ENCODE measurements at places on chromosomes 3 and 15.

DNA sequence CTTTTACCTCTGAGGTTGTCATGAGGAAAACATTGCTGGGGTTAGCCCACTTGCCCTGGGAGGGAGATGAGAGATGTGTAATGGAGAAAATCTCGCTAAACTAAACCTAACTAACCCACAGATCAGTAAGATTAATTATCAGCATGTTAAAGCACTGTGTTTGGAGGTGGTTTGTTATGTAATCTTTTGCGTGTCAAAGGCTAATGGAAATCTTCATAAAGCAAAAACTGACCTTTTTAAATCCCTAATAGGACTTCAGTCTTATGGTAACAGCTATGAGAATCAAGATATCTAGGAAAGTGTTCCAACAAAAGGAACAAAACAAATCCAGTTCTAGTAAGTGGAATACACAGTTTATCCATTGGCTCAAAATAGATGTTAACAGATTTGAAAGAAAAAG lies 102.7 kb downstream of the PLOD2 start:
- DNase-seq = no peak

- DNase-seq = no peak
Measured at GRCh38 chr15:101135532-101136166, 116.2 kb downstream of the CHSY1 start.

GRCh38 chr3:13285007-13285567 lies 135.0 kb downstream of the NUP210 start:
- DNase-seq = no peak

DNA sequence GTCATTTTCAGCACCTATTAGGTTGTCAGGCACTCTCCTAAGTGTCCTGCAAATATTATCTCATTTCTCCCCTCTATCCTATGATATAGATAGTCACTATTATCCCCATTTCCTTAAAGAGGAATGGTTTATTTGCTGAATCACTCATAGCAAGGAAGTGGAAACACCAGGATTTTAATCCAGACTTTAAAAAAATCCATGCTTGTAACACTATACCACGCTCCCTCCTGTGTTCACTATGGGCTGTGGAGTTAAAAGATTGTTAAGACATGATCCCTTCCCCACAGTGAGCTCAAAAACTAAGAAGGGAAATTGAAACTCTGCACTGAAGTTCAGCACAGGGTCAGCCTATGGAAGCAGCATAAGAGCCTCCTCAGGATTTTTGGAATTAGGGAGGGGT lies 60.2 kb downstream of the TMEM39A start:
- DNase-seq = no peak

GRCh38 chr15:100189849-100190248 lies 151.9 kb downstream of the ADAMTS17 start:
- no peak for DNase-seq

- DNase-seq = no peak
Measured at GRCh38 chr3:119550192-119550910, 9.1 kb downstream of the CD80 start.

GRCh38 chr3:37024092-37024491 lies 30.8 kb downstream of the MLH1 start:
- DNase-seq = no peak

GRCh38 chr3:147616998-147617619 lies 207.9 kb downstream of the ZIC1 start:
- no peak for DNase-seq

DNA sequence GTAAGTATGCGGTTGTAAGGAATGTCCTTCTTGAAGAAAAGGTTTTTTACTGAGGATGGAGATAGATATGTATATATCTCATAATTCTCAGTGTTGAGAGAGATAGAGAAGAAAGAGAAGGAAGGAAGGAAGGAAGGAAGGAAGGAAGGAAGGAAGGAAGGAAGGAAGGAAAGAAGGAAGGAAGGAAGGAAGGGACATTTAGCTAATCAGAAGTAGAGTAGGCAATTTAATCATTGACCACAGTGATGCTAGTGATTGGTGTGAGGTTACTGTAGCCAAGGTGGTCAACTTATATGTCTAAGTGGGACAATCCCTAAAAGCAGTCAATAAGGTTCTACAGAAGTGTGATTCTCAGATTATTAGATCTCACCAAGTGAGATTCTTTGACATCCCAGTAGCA lies 751.8 kb upstream of the CBLB start:
- DNase-seq = no peak

- DNase-seq = no peak
Measured at GRCh38 chr3:148435534-148435933, 262.2 kb upstream of the AGTR1 start.

DNA sequence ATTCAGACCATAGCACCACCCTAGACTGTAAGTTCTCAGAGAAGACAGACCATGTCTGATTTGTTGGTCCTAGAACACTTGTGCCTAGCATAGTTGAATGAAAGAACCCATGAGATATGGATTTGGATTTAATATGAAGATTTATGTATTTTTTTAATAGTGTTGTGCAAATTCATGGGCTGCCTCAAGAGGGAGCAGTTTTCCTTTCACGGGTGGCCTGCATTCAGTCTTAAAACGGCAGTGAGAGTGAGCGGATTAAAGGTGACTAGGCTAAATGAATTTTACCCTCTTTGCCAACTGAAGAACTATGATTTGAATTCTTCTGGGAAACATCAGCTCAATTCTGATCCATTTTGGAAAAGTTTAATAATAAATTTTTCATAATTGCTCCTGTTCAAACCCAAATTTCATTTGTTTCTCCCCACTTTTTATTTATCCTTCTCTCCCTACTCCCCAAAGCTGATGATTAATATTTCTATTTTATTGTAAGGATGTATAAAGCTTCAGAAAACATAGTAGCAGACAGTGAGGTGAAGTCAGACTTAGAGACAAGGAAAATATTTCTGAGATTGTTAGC lies 67.3 kb downstream of the MORC1 start:
- no peak for DNase-seq

DNA sequence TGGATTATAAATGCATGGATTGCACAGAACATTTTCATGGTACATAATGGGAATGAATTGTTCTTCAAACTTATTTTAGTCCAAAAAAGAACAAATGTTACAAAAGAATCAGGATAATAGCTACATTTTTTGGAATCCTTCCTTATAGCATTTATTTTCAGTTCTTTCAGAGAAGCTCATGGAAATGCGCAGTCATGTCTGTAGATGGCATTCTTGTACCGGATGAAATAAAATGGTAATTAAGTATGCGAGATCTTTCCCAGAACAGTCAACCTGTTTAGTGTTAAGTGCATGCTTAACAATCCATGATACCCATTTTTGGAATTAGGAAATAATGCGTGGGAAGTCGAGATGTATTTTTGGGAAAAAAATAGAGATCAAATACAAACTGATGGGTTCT lies 38.2 kb upstream of the GOLGA8B start:
- DNase-seq = no peak

GRCh38 chr15:90583471-90584252 lies 53.9 kb downstream of the CRTC3 start:
- DNase-seq = no peak

DNA sequence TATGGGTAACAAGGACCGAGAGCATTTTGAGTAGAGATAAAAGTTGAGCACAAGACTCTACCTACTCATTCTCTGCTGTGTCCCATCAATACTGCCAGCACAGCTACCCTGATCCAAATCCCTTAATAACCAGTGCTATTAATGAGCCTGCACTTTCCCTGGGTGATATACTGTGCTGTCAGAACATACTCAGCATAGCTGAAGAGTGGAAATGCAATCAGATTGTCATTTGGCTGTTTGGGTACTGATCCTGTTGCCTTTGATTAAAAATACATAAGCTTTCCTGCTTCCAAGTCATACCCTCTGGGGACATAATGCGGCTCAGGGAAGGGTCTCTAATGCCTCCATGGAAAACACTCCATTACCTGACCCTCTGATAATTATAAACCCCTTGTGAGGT lies 917.5 kb downstream of the SQOR start:
- no peak for DNase-seq

DNA sequence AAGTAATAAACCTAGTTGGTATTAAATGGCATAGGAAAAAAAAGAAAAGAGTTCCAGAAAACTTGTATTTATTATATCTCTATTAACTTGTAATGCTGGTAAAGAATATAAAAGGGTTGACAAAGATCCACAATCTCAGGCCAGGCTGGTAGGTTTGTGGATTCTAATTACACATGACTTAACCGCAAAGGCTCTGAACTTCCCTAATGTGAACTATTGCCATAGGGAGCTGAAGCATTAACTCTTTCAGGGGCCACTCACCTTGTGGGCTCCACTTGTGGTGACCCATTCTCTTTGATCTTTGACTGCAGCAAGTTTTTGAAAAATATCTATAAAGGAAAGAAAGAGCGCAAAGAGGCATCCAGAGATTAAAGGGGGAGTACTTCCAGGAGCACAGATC lies 58.5 kb downstream of the NEK10 start:
- DNase-seq = no peak

DNA sequence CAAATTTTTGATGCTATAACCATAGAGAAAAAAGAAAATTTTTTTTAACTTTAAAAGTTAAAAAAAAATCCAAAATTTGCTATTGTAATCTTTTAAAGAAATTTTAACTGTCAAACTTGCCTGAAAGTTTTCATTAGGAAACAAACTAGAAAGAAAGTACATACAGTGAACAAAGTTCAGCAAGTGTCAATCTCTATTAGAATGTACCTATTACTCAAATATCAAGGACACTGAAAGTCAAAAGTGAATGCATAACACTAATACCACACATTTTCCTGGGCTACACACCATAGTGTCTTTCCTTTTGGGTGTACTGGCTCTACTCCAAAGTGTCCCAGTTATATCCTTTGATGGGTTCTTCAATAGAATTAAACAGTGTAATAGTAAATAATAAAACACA lies 56.8 kb downstream of the LRRFIP2 start:
- no peak for DNase-seq

DNA sequence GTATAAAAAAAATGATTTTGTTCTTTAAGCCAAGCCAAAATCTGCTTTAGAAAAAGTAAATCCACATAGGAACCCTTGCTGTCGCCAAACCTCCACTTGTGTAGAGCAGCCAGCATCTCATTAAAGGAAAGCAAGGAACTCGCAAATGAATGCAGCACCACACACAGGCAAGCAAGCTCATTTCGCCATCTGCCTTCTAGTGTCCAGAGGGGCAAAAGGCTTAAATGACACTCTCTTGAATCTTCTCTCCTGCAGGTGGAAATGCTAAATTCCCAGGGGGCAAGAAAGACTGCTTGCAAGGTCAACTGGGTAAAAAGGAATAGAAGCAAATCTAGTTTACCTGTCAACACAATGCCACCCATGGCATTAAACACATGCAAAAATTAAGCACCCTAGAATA lies 2.4 kb downstream of the MB21D2 start:
- no peak for DNase-seq

- DNase-seq = no peak
Measured at GRCh38 chr3:29868543-29869101, 587.8 kb downstream of the RBMS3 start.

DNA sequence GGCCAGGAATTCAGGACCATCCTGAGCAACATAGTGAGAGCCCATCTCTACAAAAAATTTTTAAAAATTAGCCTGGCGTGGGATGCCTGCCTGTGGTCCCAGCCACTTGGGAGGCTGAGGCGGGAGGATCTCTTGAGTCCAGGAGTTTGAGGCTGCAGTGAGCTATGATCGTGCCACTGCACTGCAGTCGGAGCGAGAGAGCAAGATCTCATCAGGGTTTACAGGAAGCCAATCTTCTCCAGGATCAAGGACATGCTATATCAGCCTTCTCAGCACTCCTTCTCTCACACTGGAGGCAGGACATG lies 451 bp upstream of the STOML1 start:
- DNase-seq = no peak

GRCh38 chr15:90345857-90346256 lies 6.2 kb upstream of the ZNF774 start:
- DNase-seq = no peak

GRCh38 chr15:92393071-92393979 lies at the start of gene ST8SIA2:
Gene ST8SIA2, plus strand, starts transcription at chr15:92393881. Its CDS starts 184 bp downstream, at chr15:92394065.
- no peak for DNase-seq

DNA sequence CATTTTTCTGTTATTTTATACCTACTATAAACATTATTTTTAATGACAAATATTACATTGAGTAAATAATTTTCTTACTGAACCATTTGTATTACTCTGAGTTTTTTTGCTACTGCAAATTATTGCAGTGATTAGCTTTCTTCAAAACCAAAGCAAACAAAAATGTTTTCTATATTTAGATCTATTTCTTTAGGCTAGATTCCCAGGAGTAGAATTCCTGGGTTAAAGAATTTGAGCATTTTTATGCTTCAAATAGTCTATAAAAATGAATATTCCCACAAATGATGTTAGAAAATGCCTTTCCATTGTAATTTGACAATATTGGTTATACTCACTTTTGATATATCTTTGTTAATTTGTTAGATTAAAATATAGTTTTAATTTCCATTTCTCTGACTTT lies 76.8 kb downstream of the LEKR1 start:
- no peak for DNase-seq
